ENCODE measurements at places on chromosomes 3 and 15. TPM values are rescaled to one million over a fixed set of nuclear protein-coding genes. Genes with fewer than 3 reads are reported as not detected.

- DNase-seq, result no peak
Observed at GRCh38 chr15:99980752-99981151, 247.5 kb upstream of the LYSMD4 start.

GRCh38 chr3:167733961-167734497, 663 bp downstream of the PDCD10 start:
- no peak for DNase-seq

DNA sequence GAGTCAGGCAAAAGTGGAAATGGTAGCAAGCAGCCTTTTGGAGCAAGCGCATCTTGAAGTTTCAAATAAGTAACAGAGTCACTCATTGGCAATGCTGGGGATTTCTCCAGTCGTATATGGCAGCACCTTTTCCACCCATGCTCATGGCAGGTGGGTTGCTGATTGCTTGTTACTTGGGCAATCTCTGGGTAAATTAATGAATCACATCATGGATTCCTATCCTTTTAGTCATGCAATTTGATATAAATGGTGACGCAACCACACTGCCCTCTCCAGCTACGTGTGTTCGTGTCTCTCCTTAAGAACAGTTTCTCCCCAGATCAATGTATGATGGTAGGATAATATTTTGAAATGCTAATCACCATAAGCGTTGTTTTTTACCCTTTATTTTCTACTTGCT, 339.9 kb upstream of the KCNH8 start:
- no peak for DNase-seq

DNA sequence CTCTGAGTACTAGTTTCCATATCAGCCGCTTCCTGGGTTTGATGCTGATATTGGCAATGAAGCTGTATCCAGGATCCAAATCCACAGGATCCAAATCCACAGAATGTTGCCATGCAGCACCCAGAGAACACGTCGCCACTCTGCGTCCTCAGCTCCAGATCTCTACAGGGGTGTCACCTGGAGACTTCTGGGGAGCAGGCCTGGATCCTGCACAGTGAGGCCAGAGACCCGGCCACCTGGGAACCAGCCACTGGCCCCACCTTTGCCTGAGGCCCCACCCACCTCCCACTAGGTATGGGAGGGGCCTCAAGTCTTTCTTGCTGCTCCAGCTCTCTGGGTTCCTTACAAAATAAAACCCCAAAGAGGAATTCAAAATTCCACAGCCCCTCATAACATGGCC, 123.9 kb downstream of the LRRK1 start:
- no peak for DNase-seq

GRCh38 chr15:76193934-76194333, 117.3 kb downstream of the ETFA start:
- no peak for DNase-seq

ZNF502 gene
- total RNA-seq, result 1.9 TPM

CCDC54 gene
- not detected for total RNA-seq

PSTPIP1 gene
- not detected for total RNA-seq

POPDC2 gene
- total RNA-seq, result 2.1 TPM

Data from astrocyte (in vitro differentiated cells and primary cell).